ENCODE measurements at places on chromosomes 7 and 10. TPM values are rescaled to one million over a fixed set of nuclear protein-coding genes. Genes with fewer than 3 reads are reported as not detected.

SKIDA1 gene
- 3.6 TPM for polyA plus RNA-seq

- no peak for DNase-seq
Observed at GRCh38 chr10:96410296-96410695, 51.5 kb upstream of the OPALIN start.

DNA sequence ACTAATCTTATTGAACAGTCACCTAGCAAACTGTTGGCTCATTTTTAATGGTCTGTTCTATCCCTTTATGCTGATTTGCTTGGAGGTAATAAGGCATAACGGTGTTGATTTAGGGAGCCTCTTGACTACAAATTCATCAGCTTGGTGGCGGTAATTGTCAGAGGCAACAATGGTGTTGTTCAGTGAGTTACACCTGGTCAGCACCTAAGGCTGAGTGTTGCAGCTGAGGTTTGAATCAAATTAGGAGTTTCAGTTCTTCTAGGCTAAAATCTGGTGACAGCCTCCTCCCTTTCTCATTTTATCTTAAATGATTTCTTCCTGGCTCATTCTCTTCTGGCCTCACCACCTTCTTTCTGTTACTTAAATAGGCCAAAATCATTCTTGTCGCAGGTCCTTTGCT lies 42.3 kb upstream of the SP8 start:
- DNase-seq = no peak

DNA sequence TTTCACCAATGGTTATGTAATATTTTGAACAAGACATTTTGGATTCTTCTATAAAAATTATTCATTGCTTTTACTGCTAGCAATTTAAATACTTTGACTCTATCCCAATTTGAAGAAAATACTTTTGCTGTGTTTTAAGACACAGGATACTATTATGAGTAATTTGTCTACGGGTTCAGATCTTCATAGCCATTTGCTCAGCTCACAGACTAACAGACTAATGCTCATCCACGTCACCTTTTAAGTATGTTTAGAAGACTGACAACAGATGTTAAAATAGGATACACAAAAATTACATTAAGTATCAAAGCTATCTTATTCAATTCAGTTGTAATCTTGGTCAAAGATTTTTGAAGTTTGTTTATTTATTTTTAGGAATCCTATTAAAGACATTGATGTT lies 251.3 kb upstream of the CHRM2 start:
- no peak for DNase-seq
